Activated CD8-positive, alpha-beta memory T cell treated with anti-CD3 and anti-CD28 coated beads for 4 hours (primary cell): ENCODE measurements at places on chromosomes 16 and 17.

DNA sequence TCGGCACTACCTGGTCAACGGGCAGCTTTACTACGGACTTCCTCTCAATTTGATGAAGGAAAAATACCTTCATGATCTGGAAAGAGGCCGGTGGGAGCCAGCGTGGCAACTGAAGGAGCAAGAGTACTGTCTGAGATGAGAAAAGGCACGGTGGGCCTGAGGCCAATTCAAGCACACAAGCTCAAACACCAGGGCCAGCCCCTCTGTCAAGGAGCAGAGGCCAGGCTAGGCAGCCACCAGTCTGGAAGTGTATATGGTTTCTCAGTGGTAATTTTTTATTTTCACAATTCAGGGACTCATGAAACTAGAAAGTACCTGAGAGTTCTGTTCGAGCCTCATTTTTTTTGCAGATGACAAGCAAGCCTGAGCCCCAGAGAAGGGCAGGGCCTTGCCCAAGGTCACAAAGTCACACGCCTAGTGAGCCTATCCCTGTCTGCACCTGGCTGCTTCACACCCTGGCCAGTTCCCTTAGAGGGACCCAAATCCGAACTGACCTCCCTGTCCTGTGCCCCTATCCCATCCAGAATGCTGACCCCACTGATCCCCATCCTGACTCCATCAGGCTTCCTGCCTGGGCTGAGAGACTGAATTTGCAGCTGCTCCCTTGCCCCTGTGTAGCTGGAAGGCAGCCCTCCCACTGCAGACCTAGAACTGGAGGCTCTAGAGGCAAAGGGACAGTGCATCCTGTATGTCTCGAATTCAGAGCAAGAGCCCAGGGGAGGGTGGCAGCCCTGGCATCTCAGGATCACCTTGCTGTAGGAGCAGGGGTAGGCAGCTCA, 4.8 kb upstream of the TBX2 start:
- DNase-seq, result no peak

DNA sequence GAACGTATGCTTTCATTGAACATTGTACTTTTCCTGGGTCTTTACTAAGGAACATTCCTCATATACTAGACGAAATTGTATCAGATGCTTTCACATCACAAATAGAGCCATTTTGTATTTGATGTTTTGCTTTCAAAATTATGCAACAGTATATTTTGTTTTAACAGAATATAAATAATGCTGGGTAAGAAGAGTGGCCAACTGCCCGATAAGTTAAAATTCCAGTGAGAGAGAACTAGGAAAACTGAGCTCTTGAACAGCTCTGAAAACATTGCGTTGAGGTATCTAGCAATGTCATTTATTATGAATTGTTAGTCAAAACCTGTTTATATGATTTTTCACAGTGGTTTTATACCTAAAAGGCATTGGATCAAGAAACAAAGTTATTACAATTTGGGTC, 50.8 kb downstream of the USP10 start:
- DNase-seq, result no peak

- DNase-seq, result no peak
Measured at GRCh38 chr17:4409659-4410058, 24.1 kb upstream of the SPNS3 start.

- DNase-seq, result no peak
Measured at GRCh38 chr17:48907713-48908046, 527 bp upstream of the UBE2Z start.

DNA sequence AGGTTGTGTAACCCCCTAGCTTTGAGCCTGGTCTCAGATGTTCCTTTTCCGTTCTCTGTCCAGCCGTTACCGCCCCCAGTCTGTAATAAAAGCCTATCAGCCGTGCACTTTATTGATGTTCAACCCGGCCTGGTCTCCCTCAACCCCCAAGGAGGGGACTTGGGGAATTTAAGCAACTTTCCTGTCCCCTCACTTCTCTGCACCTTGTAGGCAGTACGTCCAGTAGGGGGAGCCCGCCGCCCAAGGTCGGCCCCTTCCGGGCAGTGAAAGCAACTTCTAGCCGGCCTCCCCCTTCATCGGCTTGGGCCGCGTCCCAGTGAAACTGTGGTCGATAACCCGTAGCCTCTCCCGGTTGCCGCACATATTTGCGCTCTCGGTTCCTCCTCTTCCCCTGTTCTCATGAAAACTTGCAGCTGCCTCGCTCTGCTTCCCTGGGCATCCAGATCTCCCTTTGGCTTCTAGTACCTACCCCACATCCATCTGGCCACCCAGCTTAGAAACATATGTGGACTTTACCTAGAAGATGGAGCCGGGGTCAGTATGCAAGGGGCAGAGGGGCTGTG, 7.9 kb downstream of the PNPO start:
- peak; percentile 53 for DNase-seq

- no peak for DNase-seq
Measured at GRCh38 chr17:69967910-69968411, 107.1 kb upstream of the KCNJ16 start.

DNA sequence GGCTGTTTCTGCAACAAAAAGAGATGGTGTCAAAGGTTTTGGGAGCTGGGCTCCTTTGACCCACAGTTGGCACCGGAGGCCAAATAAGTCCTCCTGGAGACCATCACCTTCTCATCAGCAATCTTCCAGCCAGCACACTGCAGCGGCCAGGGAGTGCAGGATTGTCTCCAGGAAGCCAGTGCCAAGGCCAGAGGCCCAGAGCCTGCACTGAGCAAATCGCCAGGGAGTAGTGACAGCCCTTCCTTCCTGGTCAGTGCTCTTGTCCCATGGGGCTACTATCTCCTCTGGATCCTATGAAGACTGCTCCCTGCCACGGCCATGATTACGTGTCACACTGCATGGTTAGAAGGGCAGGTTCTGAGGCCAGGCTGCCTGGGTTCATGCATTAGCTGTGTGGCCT, 134.3 kb upstream of the CRHR1 start:
- DNase-seq, result no peak

- DNase-seq, result no peak
Measured at GRCh38 chr17:47470836-47471235, 60.1 kb upstream of the NPEPPS start.

- no peak for DNase-seq
Measured at GRCh38 chr17:50206604-50207293, 5.3 kb upstream of the COL1A1 start.

DNA sequence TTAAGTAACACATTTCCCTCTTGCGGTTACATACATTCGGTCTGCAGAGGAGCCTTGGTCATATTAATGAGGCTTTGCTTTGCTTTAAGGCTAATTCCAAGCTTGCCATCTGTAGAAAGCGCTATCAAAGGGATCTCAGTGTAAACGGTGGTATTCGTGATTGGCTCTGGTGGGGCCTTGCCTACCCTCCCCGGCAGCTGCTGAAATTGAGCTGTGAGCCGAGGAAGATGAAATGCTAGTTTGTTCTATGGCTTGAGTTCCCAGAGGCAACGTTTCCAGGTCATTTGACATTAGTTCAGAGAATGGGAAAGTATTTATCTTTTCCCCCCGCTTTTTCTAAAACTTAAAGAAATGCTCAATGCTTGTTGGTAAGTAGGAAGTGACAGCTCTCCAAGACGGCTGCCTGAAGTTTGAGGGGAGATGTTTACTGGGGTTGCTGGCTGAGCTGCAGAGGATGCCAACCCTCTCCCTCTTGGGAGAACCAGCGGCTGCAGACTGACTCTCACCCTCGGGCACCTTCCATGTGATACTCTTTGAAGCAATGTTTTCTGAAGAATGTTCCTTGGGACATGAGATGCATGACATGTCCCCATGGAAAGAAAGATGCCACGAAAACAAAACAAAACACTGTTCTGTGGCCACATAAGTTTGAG, 458.7 kb upstream of the EEF2KMT start:
- DNase-seq, result no peak

DNA sequence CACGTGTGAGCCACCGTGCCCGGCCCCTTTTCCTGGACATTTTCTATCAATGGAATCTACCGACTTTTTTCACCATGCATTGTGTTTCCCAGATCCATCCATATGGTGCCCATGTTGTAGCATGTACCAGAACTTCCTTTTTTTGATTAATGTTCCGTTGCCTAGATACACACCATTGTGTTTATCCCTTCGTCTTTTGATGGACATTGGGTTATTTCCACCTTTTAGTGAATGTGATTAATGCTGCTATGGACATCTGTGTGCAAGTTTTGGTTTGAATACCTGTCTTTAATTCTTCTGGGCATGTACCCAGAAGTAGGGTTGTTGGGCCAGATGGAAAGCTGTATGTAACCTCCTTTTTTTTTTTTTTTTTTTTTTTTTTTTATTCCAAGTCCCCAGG, 79.8 kb downstream of the NT5M start:
- DNase-seq, result no peak

GRCh38 chr17:59387351-59388068, 56.1 kb downstream of the YPEL2 start:
- DNase-seq, result no peak

DNA sequence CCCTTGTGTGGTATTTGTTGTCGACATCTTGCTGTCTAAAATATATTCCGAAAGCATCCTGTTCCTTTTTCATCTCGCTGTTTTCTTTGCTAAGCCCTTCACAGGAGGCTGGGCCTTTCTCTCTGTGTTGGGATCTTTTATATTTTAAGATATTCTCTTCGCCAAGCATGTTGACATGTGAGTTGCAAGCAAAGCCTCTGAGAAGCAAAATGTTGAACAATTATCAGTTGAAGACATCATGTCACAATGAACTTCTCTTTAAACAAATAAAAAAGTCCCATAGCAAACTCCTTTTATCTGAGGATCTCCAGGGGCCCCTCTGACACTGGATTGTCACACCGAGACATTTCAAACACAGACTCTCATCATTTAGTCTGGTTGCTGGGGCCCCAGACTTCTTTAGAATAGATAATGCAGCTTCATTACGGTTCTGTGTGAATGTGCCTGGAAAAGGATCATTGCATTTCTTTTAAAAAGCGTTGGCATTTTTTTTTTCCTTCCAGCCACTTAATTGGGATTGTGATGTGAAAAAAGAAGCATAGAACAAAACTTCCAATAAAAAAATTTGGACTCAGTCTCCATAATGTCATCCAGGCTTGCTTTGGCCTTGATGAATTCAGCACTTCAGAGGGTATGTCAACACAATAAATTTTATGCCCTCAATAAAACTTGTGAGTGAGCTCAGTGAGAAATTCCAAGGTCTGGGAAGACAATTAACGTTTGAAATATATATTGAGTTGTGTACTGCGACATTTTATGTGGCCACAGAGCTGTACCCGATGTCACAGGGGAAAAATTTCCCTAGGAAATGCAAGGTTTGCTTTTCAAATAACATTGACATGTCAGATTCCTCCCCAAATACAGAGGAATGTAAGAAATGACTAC, 496.8 kb downstream of the XYLT1 start:
- DNase-seq, result no peak

DNA sequence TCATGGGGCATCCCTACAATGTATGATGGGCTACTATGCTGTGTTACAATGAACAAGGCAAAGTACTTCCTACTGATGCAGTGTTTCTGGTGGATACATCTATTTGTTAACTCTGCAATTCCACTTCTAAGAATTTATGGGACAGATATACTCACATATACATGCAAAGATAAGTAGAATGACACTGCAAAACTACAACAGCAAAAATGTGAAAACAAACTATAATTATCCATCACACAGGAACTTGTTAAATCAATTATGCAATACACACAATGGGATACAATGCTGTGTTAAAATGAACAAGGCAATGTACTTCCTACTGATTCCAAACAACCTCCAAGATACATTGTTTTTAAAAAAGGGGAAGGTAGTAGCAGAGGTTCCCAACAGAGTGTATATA, 3.2 kb downstream of the DDX52 start:
- no peak for DNase-seq

DNA sequence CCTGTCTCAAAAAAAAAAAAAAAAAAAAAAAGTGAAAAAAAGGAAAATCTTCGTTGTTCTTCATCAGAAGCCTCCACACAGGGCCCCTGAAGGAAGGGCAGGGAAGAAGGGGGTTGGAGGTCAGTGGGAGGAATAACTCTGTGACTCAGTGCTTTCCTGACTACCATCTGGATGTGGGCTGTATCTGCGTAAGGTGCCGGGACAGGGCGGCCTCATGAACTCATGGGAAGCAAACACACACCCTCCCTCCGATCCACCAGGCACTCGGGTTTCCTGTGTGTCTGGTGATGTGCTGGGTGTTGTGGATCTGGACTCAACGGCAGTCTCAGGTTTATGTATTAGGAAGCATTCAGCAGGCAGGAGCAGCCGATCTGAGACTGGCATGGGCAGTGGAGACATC, 691.6 kb downstream of the WWOX start:
- no peak for DNase-seq

DNA sequence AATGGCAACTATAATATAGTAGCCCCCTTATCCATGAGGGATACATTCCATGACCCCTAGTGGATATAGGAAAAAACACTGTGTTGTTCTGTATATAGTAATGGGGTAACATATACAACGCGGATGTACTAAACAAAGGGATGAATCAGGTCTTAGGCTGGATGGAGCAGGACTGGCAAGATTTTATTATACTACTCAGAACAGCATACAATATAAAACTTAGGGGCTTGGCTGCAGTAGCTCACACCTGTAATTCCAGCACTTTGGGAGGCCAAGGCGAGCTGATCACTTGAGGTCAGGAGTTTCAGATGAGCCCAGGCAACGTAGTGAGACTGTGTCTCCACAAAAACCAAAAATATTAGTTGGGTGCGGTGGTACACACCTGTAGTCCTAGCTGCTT, 26.8 kb downstream of the VMP1 start:
- DNase-seq, result no peak

DNA sequence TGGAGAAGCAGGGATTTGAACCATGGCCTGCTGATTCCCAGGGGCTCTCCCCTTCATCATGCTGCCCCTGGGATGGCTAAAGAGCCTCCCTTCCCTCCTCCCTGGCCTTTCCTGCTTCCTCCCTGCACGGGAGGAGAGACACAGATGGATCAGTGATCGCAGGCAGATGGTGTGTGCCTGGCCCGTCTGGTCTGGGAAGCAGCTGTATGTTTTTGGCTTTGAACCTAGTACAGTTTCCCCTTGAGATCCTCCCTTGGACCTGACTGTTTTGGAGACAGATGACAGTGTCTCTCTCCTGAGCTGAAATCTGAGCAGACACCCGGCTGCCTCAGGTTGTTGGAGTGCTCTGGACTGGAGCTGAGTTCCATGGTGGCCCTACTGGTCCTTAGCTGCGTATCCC, 29.0 kb upstream of the ATP2C2 start:
- no peak for DNase-seq

- peak; percentile 18 for DNase-seq
Measured at GRCh38 chr17:68431661-68432071, 25.6 kb downstream of the WIPI1 start.

- DNase-seq, result no peak
Measured at GRCh38 chr17:48460052-48460451, 30.0 kb upstream of the SKAP1 start.
